ENCODE measurements at places on chromosomes 5 and 9. TPM values are rescaled to one million over a fixed set of nuclear protein-coding genes. Genes with fewer than 3 reads are reported as not detected.
A peak's percentile ranks its signal among the peaks of the same experiment; 100 is the strongest.

- H3K4me3 ChIP-seq: no peak overlapping the region
- no peaks in the 10 kb centered on the region for H3K36me3 ChIP-seq
- no peaks in the 10 kb centered on the region for H3K27me3 ChIP-seq
Observed at GRCh38 chr9:130519927-130520326, 59.5 kb upstream of the FUBP3 start.

Gene IRX2
- not detected for total RNA-seq

DNA sequence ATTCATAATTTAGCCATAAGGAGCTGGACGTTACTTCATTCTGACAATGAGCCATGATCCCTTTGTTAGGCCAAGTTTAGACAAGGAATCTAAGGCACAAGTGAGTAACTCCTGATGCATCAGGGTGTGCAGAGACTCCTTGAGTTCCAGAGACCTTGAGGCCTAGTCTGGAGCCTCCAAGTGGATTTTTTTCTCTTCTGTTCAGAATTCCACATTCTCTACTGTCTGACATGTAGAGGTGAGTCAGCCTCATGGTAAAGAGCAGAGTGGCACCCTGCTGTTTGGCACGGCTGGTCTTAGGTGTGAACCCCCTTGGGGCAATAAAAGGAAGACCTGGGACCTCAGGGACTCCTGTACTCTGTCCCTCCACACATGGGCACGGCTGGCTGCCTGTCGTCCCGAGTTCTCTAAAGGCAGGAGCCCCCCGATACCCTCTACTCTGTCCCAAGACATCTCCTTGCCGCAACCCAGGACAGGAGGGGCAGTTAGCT lies 22.0 kb upstream of the TGFBI start:
- no peak overlapping the region for H3K27ac ChIP-seq
- no peaks in the 10 kb centered on the region for H3K36me3 ChIP-seq
- DNase-seq: no peak
- H3K4me3 ChIP-seq: no peak overlapping the region
- H3K4me1 ChIP-seq: no peaks in the 10 kb centered on the region
- H3K27me3 ChIP-seq: no peaks in the 10 kb centered on the region

GRCh38 chr9:130129432-130130061 lies 42.7 kb upstream of the NCS1 start:
- peak; percentile 35 for DNase-seq
- H3K27ac ChIP-seq: peak overlapping the region; percentile 97
- no peak overlapping the region for H3K4me3 ChIP-seq

Gene PRSS3
- 3.4 TPM for total RNA-seq

Gene PCDHA8
- total RNA-seq: not detected

GRCh38 chr9:2053883-2054845 lies 39.0 kb downstream of the SMARCA2 start:
- peak; percentile 88 for DNase-seq
- peaks cover 46% of the 10 kb centered on the region for H3K36me3 ChIP-seq
- peak overlapping the region; percentile 77 for H3K27ac ChIP-seq

Gene HACD4
- total RNA-seq: 14.0 TPM

DNA sequence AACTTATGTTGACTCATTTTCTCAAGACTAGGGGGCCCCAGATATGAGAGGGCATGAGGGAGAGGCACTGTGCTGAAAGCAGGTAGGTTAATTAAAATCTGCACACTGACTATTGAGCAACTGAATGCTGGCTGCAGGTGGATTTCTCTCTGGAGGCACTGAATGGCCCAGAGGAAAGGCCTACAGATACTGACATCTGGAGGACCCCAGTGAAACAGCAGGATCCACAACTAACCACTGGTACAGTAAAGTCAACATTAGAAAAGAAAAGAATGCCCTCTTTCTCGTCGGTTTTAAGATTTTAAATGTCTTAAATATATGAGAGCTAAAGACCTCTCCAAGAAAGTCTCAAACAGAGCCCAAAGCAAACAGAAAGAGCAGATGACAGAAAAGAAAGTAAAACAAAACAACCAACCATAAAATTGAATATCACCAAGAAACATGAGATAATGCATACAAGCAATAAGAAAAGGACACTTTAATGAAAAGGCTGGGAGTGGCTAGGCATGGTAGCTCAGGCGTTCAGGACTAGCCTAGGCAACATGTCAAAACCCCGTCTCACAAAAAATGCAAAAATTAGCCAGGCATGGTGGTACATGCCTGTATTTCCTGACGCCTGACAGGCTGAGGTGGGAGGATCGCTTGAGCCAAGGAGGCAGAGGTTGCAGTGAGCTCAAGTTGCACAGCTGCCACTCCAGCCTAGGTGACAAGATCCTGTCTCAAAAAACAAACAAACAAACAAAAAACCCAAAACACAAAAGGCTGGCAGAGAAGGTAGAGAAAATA lies 43.3 kb downstream of the PUM3 start:
- H3K36me3 ChIP-seq: peaks cover 45% of the 10 kb centered on the region
- H3K27ac ChIP-seq: no peak overlapping the region
- no peaks in the 10 kb centered on the region for H3K4me1 ChIP-seq
- no peak for DNase-seq
- H3K27me3 ChIP-seq: no peaks in the 10 kb centered on the region
- H3K4me3 ChIP-seq: no peak overlapping the region

Gene RFESD
- total RNA-seq: 0.96 TPM

Gene DNAJB5
- total RNA-seq: 1.1 TPM

- no peak for DNase-seq
- no peak overlapping the region for H3K4me3 ChIP-seq
- H3K36me3 ChIP-seq: no peaks in the 10 kb centered on the region
- H3K4me1 ChIP-seq: no peaks in the 10 kb centered on the region
- no peaks in the 10 kb centered on the region for H3K27me3 ChIP-seq
Observed at GRCh38 chr5:113615708-113616107, 102.2 kb downstream of the YTHDC2 start.

- peaks cover 8% of the 10 kb centered on the region for H3K27me3 ChIP-seq
- H3K27ac ChIP-seq: no peak overlapping the region
- no peaks in the 10 kb centered on the region for H3K36me3 ChIP-seq
- peaks cover 17% of the 10 kb centered on the region for H3K4me1 ChIP-seq
- no peak for DNase-seq
Observed at GRCh38 chr5:34657274-34657921, 1.3 kb downstream of the RAI14 start.

DNA sequence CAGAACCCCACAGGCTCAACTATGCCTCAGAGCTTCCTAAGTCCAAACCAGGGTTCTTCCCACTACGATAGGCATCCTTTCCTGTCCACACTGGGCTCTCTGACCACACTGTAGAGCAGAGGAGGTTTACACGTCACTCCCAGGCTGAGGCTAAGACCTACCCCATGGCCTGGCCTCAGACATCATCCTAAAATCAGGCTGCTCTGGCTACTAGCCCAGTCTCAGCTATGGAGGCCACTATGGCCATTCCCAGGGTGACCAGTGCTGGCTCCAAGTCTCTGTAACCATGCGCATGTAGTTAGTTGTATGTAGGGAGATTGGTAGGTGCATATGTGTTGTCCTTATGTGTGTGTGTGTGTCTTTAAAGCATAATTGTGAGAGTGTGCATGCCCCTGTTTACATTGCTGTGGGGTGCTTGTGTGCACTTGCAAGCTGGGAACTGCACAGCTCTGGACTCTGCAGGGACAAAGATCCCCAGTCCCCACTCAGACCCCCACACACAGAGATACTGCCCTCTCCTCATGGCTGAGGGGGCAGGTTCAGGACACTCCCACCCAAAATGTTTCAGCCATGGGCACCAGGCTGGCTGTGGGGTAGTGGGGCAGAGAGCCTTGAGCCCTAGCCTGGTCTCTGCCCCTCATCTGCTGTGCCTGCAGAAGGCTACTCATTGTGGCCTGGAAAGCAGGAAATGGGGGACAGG lies 12.3 kb downstream of the PDLIM4 start:
- H3K36me3 ChIP-seq: no peaks in the 10 kb centered on the region
- peaks cover 8% of the 10 kb centered on the region for H3K4me1 ChIP-seq
- H3K27me3 ChIP-seq: peaks cover 4% of the 10 kb centered on the region
- H3K27ac ChIP-seq: no peak overlapping the region
- H3K4me3 ChIP-seq: no peak overlapping the region

DNA sequence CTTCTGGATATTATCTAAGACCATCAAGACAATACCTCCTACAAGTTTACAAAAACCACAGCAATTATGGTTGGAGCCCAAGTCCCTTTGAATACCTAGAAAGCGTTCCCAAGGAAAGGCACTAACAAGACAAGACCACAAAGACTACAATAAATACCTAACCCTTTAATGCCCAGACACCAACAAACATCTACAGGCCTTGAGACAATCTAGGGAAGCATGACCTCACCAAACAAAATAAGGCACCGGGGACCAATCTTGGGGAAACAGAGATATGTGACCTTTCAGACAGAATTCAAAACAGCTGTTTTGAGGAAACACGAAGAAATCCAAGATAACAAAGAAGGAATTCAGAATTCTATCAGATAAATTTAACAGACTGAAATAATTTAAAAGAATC lies 37.8 kb downstream of the OXCT1 start:
- H3K27me3 ChIP-seq: no peaks in the 10 kb centered on the region
- H3K4me3 ChIP-seq: no peak overlapping the region
- peaks cover 22% of the 10 kb centered on the region for H3K36me3 ChIP-seq
- H3K27ac ChIP-seq: no peak overlapping the region
- DNase-seq: no peak

- no peak overlapping the region for H3K27ac ChIP-seq
- no peak overlapping the region for H3K4me3 ChIP-seq
- no peaks in the 10 kb centered on the region for H3K4me1 ChIP-seq
- no peaks in the 10 kb centered on the region for H3K27me3 ChIP-seq
- DNase-seq: no peak
- no peaks in the 10 kb centered on the region for H3K36me3 ChIP-seq
Observed at GRCh38 chr5:71974165-71974564, 133.1 kb upstream of the MAP1B start.

Gene SHROOM1
- 0.82 TPM for total RNA-seq

Gene LAMC3
- total RNA-seq: not detected

GRCh38 chr9:110641293-110641692 lies 27.3 kb upstream of the MUSK start:
- no peaks in the 10 kb centered on the region for H3K27me3 ChIP-seq
- no peaks in the 10 kb centered on the region for H3K4me1 ChIP-seq
- no peak overlapping the region for H3K27ac ChIP-seq
- H3K36me3 ChIP-seq: no peaks in the 10 kb centered on the region

Gene QRFP
- total RNA-seq: not detected

DNA sequence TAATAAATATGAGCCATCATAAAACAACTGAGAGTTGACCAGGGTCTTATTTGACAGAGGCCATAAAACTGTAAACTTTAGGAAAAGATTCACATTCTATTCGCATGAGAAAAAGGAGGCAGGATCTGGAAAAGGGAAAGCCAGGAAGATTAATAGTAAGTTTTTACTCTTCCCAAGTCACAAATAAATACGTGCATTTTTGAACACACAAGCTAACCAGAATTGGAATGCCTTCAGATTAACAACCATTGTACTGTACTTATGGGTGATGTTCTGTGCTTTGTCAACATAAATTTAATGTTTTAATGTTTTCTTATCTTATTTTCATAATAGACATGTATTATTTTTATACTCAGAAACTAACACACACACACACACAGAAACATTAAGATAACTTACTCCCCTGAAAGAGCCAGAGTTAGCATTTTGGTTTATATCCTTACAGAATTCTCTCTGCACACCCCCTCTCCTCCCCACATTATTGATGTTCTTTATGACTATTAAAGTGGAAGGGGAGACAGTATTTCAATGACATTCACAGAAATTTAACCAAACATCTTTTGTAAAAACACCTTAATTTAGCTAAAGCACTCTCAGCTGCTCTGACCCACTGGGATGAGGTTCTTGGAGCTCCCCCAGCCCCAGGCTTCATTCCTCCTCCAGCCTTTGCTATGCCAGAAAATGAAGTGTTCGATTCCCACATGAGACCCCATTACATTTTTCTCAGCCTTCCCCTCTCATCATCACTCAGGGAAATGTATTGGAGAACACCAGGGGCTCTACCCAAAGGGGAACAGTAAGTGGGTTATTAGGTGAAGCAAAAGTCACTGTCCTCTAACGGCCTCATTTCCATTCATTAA lies 155.5 kb downstream of the ESM1 start:
- H3K27me3 ChIP-seq: no peaks in the 10 kb centered on the region
- no peak overlapping the region for H3K4me3 ChIP-seq
- H3K27ac ChIP-seq: no peak overlapping the region
- H3K4me1 ChIP-seq: peaks cover 10% of the 10 kb centered on the region
- DNase-seq: no peak

Gene CD180
- total RNA-seq: 1.1 TPM

DNA sequence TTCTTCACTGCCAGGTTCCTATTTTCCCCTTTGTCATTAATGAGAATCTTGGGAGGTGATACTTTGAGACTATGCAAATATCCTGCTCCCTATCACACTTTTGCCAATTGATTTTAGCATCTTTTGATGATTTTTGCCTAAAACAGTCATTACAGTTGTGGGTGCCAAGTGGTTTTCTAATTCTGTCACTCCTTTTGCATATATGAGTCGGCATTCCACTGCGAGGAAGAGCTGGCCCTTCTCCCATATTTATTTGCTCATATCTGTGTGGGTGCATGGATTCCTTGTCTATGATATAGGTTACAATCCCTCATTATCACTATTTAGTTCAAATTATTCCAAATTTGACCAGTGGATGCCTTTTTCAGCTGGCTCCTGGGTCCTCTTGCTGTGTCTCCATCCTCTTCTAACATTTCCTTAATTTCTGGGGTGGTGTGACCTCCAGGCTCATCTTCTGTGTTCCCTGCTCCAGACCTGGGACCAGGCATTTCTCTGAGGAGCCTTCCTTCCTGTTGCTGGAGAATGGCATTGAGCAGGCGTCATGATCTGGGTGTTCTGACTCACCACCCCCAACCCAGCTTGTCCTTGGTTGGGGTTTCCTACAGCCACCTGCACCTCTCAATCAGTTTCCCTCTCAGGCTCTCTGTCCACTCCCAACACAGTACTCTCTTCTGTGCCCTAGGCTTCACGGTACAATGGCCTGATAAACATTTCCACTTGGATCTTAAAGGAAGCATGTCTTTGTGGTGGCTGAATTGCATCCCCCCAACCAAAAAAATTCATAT lies 106.7 kb downstream of the NXNL2 start:
- H3K4me3 ChIP-seq: no peak overlapping the region
- H3K36me3 ChIP-seq: no peaks in the 10 kb centered on the region
- H3K27ac ChIP-seq: no peak overlapping the region
- H3K27me3 ChIP-seq: no peaks in the 10 kb centered on the region
- H3K4me1 ChIP-seq: no peaks in the 10 kb centered on the region

- no peaks in the 10 kb centered on the region for H3K27me3 ChIP-seq
- DNase-seq: no peak
- no peak overlapping the region for H3K4me3 ChIP-seq
- H3K27ac ChIP-seq: no peak overlapping the region
Observed at GRCh38 chr5:137566780-137567179, 67.7 kb upstream of the SPOCK1 start.

GRCh38 chr9:124021385-124021769 lies 9.8 kb downstream of the LHX2 start:
- H3K27ac ChIP-seq: no peak overlapping the region
- peaks cover 66% of the 10 kb centered on the region for H3K27me3 ChIP-seq
- peaks cover 25% of the 10 kb centered on the region for H3K4me1 ChIP-seq

DNA sequence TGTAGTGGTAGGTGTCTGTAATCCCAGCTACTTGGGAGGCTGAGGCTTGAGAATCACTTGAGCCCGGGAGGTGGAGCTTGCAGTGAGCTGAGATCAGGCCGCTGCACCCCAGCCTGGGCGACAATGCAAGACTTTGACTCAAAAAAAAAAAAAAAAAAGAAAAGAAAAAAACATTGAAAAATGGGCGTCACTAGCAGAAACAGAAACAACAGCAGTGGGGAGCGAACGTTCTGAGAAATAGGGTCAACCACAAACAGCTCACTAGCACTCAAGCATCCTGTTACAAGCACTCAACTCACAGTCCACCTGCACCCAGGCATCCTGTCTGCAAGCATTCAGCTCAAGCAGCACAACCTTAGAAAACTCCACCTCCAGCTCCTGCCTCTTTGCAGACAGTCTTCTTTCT lies 17.2 kb downstream of the TRIM14 start:
- H3K4me3 ChIP-seq: no peak overlapping the region
- peaks cover 23% of the 10 kb centered on the region for H3K36me3 ChIP-seq
- peak; percentile 61 for DNase-seq
- H3K27ac ChIP-seq: peak overlapping the region; percentile 68
- peaks cover 74% of the 10 kb centered on the region for H3K4me1 ChIP-seq
- no peaks in the 10 kb centered on the region for H3K27me3 ChIP-seq
